GM23248 (cell line): ENCODE measurements at places on chromosomes 12 and 14.

- DNase-seq: peak; percentile 45
Observed at GRCh38 chr12:6768437-6768914, 2.3 kb downstream of the PTMS start.

DNA sequence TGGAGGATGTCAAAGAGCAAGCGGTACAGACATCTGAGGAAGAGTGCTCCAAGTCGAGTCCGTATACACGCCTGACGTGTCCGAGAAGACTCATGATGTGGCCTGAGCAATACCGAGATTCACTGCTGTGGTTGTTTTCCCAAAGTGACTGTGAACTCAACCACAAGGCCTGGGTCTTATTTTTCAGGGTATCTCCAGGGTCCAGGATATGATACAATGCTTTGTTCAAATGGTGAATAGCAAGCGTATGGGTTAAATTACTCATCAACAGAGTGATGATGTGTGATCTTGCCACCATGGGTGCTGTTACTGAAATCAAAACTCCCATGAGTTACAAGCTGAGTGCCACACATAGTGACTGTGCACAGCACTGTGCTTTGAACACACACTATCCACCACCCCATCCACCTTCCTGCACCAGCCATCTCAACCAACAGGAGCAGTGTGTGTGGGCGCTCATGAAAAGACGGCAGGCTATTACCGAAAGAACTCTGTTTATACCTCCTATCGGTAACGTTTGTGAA lies 109.6 kb downstream of the BCAT1 start:
- DNase-seq: peak; percentile 75

DNA sequence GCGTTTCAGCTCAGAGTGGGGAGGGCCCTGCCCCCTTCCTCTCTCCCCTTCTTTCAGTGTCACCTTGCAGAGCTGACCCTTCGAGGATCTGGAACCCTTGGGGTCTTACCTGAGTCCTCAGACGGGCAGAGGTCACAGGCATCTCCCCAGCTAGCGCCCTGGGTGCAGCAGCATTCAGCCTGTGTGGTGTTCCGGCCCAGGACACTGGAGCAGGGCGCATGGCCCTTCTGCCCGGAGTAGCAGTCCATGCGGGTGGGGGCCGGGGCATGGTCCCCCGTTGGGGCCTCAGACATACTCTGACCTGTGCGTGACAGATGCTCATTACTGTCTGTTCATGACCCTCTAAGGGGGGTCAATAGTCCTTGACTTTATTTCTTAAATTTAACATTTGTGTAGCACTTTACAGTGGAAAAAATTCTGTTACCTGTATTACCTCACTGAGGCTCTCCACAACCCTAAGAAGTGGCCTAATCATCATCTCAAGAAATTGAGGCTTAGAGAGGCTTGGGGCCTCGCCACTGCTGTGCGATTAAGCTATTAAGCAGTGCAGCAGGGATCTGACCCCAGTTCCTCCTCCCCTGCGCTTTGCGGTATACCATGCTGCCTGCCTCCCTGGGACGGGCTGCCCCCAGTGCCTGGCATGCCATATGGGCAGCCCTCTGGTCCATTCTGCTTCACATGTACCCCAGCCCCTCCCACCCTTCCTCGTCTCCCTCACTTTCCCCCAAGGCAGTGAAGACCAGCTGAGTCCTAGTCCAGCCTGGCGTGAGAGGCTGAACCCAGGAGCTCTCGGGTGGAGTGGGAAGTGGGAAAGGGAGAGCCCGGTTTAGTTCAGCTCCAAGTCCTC lies 11.5 kb downstream of the ISCA2 start:
- no peak for DNase-seq

GRCh38 chr12:52041695-52042123 lies 9.5 kb upstream of the NR4A1 start:
- DNase-seq: peak; percentile 73

- peak; percentile 10 for DNase-seq
Observed at GRCh38 chr12:124240493-124240892, 54.4 kb upstream of the RFLNA start.

DNA sequence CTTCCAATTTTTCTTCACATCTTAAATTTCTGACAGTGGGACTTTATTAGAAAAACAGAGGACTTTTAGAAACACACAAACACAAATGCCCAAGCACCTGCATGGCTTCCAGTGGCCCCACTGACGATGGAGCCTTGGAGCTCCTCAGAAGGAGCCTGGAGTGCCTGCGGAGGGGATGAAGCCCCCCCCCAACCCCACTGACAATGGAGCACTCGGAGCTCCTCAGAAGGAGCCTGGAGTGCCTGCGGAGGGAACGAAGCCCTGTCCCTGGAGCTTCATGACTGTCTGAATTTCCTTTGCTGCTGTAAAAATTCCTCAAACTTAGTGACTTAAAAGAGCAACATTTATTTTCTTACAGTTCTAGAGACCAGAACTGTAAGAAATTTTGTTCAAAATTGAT lies 80.1 kb upstream of the VRK1 start:
- DNase-seq: no peak

DNA sequence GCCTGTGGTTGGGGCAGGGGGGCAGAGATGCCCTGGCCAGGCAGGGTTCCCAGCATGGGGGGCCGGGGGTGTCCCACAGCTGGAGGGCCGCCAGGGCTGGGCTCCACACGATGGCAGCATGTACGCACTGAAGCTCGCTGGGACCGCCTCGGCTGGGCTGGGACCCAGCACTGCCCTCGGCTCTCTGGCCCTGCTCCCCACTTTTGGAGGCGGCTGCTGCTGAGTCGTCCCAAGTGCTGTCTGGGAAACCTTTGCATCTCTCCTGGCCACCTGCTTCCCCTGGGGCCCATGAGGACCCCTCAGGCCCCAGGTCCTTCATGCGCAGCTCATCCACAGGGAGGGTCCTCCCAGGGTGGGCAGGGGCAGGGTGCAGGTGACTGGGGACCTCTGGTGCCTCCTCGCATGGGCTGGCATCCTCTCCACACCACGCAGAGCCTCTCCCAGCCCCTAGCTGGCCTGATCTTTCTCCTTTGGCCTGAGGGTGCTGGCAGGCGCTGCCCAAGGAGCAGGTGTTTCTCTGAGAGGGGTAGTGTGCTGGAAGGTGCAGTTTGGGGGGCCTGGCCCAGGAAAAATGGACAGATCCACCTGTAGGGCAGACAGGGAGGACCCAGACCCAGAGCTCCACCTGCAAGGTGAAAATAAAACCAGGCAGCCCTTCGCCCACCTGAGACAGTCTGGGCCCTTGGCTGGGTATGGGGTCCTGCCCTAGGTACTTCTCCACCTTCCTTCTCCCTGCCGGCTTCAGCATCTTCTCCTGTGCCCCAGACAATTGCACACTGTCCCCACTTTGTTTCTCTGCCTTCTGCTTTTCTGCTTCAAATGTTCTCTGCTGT lies 46.9 kb downstream of the DLK1 start:
- no peak for DNase-seq

GRCh38 chr14:91402348-91402747 lies 15.3 kb downstream of the CCDC88C start:
- no peak for DNase-seq

DNA sequence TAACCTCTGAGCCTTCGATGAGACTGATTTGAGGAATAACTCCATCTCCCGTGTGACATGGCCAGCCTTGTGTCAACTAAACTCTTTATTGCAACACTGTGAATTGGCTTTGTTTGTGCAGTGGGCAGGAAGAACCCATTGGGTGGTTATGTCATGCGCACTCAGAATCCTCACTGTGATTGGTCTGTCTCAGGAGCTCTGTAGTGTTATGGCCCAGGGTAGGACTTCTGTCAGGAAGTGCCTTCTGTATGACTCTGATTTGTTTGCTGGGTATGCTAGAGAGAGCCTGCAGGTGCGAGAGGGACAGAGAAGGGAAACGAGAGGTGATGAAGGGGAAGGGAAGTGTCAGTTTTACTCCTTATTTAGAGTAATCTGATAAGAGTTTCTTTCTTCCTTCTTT lies 71.5 kb upstream of the DCD start:
- no peak for DNase-seq

DNA sequence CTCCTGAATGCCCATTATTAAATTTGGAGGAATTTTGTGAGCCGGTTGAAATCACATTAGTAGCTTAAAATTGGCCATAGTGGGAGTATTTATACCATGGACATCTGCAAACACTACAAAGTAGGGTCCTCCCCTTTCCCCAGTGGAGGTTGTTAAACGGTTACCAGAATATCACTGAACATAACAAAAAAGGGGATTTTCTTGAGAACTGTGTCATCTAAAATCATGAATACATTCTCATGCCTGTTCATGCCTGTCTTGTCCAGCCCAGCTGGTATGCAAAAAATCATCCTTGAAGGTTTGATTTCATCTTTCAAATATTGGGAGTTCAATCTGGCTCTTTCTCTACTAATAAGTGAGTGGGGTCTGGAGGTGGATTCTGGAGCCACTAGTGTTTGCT lies 96.4 kb downstream of the OTOGL start:
- DNase-seq: no peak

- peak; percentile 93 for DNase-seq
Observed at GRCh38 chr12:57093415-57094207, 4.7 kb downstream of the NAB2 start.

DNA sequence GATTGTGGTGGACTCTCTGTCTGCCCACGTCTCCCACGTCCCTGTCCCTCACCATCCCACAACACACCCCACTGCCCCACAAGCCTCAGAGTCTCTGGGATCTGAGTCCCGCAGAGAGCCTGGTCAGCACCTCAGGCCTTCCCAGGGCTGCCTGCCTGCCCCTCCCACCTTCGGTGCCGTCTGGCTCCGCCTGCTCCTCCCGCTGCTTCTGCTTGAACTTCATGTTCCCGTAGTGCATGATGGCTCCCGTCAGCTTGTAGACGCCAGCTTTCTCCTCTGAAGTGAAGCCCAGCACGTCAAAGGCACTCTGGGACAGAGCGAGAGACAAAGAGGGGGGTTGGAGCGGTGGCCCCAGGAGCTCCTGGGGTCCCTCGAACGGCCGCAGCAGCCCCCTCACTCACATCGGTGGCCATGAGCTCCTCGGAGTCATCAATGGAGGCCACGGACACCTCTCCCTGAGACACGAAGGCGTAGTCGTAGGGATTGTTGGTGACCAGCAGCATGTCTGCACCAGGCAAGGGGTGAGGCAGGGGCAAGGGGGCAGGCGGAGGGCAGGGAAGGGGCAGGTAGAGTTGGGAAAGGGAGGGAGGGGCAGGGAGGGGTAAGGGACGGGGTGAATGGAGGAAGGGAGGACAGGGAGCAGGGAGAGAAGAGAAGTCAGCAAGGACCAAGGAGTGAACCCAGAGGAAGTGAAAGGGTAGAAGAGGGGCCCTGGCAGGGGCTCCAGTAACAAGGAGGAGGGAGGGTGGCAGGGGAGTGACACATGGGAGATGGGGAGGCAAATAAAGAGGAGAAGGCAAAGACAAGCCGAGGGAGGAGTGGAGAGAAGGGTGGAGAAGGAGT lies 5.6 kb downstream of the MYH6 start:
- DNase-seq: peak; percentile 13

- DNase-seq: no peak
Observed at GRCh38 chr14:102731101-102731870, 46.0 kb upstream of the TRAF3 start.

DNA sequence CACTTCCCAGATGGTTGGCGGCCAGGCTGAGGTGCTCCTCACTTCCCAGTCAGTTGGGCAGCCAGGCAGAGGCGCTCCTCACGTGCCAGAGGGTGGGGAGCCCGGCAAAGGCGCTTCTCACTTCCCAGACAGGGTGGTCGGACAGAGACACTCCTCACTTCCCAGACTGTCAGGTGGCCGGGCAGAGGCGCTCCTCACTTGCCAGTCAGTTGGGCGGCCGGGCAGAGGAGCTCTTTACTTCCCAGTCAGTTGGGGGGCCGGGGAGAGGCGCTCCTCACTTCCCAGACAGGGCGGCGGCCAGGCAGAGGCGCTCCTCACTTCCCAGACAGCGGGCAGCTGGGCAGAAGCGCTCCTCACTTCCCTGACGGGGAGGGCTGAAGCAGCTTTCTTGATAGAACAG lies 143.0 kb upstream of the ARID2 start:
- DNase-seq: no peak

GRCh38 chr14:93716002-93716745 lies 72.1 kb downstream of the PRIMA1 start:
- DNase-seq: no peak

DNA sequence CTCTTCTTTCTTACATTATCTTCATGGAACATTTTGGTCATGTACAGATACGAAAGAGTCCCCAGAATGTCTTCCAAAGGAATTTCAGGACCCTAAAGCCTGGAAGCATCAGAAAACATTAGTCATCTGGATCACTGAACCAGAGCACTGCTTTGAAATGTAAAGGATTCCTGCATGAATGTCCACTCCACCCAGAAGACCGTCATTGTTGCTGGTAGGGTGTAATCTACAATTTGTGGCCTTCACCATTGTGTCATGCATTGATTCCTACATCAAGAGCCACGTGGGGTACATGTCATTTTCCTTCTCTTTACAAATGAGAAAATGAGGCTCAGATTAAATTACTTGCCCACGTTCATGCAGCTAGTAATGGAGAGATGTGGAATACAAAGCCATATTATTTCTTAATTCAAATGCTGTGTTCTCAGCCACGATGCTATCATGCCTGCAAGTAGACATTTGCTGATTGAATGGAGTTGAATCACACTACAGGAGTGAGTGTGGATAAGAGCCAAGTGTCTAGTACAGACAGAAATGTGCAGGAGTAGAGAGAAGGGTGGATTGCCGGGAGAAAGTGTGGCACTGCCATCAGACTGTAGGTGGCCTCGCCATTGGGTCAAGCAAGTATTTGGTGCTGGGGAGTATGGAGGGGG lies 231.2 kb downstream of the C12orf75 start:
- DNase-seq: peak; percentile 86

DNA sequence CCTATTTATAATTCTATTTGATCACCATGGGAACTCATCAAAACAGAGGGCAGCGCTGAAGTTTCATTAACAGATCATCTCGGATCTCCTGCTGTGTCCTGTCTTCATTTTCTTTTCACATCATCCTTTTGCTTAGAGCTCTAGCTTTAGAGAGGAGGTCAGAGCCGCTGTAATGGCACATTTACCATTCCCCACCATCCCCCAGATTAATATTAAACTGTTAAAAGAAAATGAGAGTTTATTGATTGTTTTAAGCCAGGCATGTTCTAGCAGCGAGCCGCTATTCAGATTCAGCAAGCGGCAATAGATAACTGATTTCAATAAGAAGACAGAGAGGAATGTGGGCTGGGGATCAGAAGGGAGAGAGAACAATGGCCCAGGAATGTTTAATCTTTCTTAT lies 308.8 kb downstream of the EGLN3 start:
- DNase-seq: no peak

GRCh38 chr14:56490379-56490778 lies 89.2 kb upstream of the TMEM260 start:
- peak; percentile 73 for DNase-seq

GRCh38 chr12:132194056-132194455 lies 49.8 kb downstream of the NOC4L start:
- peak; percentile 13 for DNase-seq

- no peak for DNase-seq
Observed at GRCh38 chr14:29743531-29743930, 184.1 kb downstream of the PRKD1 start.

DNA sequence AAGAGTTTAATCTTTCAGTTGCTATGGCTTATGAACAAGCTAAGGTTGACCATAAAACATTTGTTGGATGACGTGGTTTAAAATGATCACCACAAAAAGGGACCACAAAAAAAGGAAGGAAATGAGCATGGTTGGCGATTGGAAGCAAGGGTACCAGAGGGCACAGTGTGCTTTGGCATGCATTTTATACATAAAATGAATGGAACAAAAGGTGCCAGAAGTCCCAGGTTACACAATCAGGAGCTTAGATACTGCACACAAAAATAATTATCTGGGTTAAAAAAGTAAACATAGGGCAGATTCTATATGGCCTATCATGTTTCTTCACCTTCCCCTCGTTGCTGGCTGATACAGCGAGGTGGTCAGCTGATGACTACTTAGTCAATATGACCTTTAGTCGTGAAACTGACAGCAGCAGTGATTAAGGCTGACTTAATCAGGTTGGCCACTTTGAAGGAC lies 50.7 kb downstream of the ZC3H14 start:
- DNase-seq: peak; percentile 54

- no peak for DNase-seq
Observed at GRCh38 chr14:81423504-81423903, 23.4 kb upstream of the STON2 start.
